Lung microvascular endothelial cell (primary cell): ENCODE measurements at places on chromosomes 3 and 15. TPM values are rescaled to one million over a fixed set of nuclear protein-coding genes. Genes with fewer than 3 reads are reported as not detected.

The CMTM8 gene
- total RNA-seq, result 1.6 and 2.2 TPM in 2 replicates

The PTX3 gene
- 185 and 311 TPM in 2 replicates for total RNA-seq

The COL6A5 gene
- total RNA-seq, result not detected in 2 replicates

The PLIN1 gene
- under 0.01 TPM in 1 of 2 replicates, not detected in the other for total RNA-seq

The CACNA2D2 gene
- total RNA-seq, result under 0.01 TPM in 1 of 2 replicates, not detected in the other

The KBTBD12 gene
- total RNA-seq, result not detected in 2 replicates

The NRG4 gene
- total RNA-seq, result not detected in 2 replicates

The RAB6B gene
- 0.65 and 2.2 TPM in 2 replicates for total RNA-seq

The AKAP13 gene
- 44.4 and 50.3 TPM in 2 replicates for total RNA-seq

The NOX5 gene
- total RNA-seq, result under 0.01 TPM in 1 of 2 replicates, not detected in the other

The SCG5 gene
- total RNA-seq, result 0.20 and 0.44 TPM in 2 replicates

The C3orf20 gene
- total RNA-seq, result under 0.01 TPM in 1 of 2 replicates, not detected in the other
